Activated CD4-positive, alpha-beta T cell treated with anti-CD3 and anti-CD28 coated beads for 36 hours (primary cell): ENCODE measurements at places on chromosomes 3 and 15. TPM values are rescaled to one million over a fixed set of nuclear protein-coding genes. Genes with fewer than 3 reads are reported as not detected.

The LDHAL6B gene
- total RNA-seq, result not detected

The CD200R1L gene
- not detected for total RNA-seq

The NOX5 gene
- not detected for total RNA-seq

The CCR3 gene
- not detected for total RNA-seq

The ERICH6 gene
- 0.58 TPM for total RNA-seq
